ENCODE measurements at places on chromosomes 12 and 14. TPM values are rescaled to one million over a fixed set of nuclear protein-coding genes. Genes with fewer than 3 reads are reported as not detected.

SLC25A47 gene
- total RNA-seq: not detected

EIF2B1 gene
- total RNA-seq: 154 TPM

GARIN6 gene
- not detected for total RNA-seq

HOXC11 gene
- total RNA-seq: not detected

LMO3 gene
- 49.5 TPM for total RNA-seq

DNA sequence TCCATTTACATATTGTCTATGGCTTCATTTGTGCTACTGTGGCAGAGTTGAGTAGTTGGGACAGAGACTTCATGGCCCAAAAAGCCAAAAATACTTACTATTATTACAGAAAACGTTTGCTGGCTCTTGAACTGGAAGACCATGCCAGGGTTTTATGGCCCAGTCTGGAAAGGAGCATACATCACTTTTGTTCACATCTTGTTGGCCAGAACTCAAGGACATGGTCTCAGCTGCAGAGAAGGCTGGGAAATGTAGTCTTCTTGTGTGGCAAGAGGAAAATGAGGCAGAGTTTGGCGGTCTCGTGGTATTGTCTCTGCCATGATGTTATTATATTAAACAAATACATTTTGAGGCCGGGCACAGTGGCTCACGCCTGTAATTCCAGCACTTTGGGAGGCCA lies 509.6 kb downstream of the MED13L start:
- DNase-seq: no peak
- no peak overlapping the region for H3K27ac ChIP-seq
- H3K36me3 ChIP-seq: no peaks in the 10 kb centered on the region
- no peaks in the 10 kb centered on the region for H3K27me3 ChIP-seq
- H3K4me1 ChIP-seq: no peaks in the 10 kb centered on the region

GRCh38 chr14:76408877-76409276 lies 32.9 kb downstream of the ESRRB start:
- no peaks in the 10 kb centered on the region for H3K4me1 ChIP-seq
- H3K27me3 ChIP-seq: no peaks in the 10 kb centered on the region
- DNase-seq: no peak
- H3K27ac ChIP-seq: no peak overlapping the region
- H3K4me3 ChIP-seq: no peak overlapping the region

DNA sequence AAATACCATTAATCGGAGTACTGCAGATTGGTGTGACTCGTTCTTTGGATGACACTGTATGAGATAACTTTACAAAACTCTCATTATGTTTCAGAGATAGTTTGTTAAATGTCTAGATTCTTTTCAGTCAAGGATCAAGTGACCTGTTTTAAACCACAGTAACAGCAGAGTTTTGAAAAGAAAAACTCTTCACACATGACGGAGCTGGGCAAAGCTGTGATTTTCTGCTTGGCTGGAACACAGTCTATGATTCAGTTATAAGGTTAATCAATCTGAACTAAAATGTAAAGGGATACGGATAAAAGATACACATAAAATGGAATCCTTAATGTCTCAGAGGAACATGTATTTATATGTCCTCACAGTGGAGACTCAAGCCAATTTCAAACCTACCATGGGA lies 573.2 kb downstream of the PRKD1 start:
- no peak for DNase-seq
- no peak overlapping the region for H3K4me3 ChIP-seq
- H3K4me1 ChIP-seq: no peaks in the 10 kb centered on the region
- no peak overlapping the region for H3K27ac ChIP-seq
- no peaks in the 10 kb centered on the region for H3K27me3 ChIP-seq

DNA sequence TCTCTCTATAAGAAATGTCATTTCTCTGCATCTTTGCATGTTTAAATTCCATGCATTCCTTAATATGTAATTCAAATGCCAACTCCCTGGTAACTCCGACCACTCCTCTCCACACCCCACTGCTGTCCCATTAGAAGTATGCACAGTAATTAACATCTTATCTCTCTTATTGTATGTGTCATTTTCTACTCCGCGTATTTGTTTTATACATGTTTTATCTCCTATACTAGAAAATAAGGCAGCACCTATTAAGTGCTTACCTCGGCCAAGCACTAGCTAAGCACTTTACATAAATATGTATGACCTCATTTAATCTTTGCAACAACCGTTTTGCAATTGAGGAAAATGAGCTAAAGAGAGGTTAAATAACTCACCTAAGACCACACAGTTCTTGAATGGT lies 469.8 kb downstream of the BCAT1 start:
- H3K27me3 ChIP-seq: no peaks in the 10 kb centered on the region
- no peak for DNase-seq
- no peak overlapping the region for H3K27ac ChIP-seq
- H3K4me3 ChIP-seq: no peak overlapping the region

- no peak for DNase-seq
- H3K27me3 ChIP-seq: no peaks in the 10 kb centered on the region
- peak within 1 kb of the TSS; percentile 97 for H3K27ac ChIP-seq
- peaks cover 72% of the 10 kb centered on the region for H3K4me1 ChIP-seq
- H3K36me3 ChIP-seq: no peaks in the 10 kb centered on the region
Measured at GRCh38 chr12:54419088-54419887, at the start of gene ITGA5. TSS of gene ITGA5 (minus strand) at chr12:54419266. CDS start at chr12:54419198, 68 bp downstream.

GRCh38 chr14:30058401-30058800 lies 130.8 kb upstream of the PRKD1 start:
- no peak for DNase-seq
- H3K36me3 ChIP-seq: no peaks in the 10 kb centered on the region
- H3K27ac ChIP-seq: no peak overlapping the region
- H3K4me3 ChIP-seq: no peak overlapping the region
- no peaks in the 10 kb centered on the region for H3K27me3 ChIP-seq
- H3K4me1 ChIP-seq: no peaks in the 10 kb centered on the region
